ENCODE measurements at places on chromosomes 16 and 17. TPM values are rescaled to one million over a fixed set of nuclear protein-coding genes. Genes with fewer than 3 reads are reported as not detected.

- H3K27me3 ChIP-seq: no peaks in the 10 kb centered on the region
- H3K27ac ChIP-seq: no peak overlapping the region
- no peaks in the 10 kb centered on the region for H3K36me3 ChIP-seq
- no peaks in the 10 kb centered on the region for H3K4me1 ChIP-seq
- H3K4me3 ChIP-seq: no peak overlapping the region
Observed at GRCh38 chr17:3986939-3987335, 22.7 kb upstream of the ATP2A3 start.

GRCh38 chr17:81656835-81657234 is 493 bp upstream of the PDE6G start:
- H3K4me1 ChIP-seq: peaks cover 13% of the 10 kb centered on the region
- H3K27ac ChIP-seq: no peak overlapping the region
- no peaks in the 10 kb centered on the region for H3K36me3 ChIP-seq

DNA sequence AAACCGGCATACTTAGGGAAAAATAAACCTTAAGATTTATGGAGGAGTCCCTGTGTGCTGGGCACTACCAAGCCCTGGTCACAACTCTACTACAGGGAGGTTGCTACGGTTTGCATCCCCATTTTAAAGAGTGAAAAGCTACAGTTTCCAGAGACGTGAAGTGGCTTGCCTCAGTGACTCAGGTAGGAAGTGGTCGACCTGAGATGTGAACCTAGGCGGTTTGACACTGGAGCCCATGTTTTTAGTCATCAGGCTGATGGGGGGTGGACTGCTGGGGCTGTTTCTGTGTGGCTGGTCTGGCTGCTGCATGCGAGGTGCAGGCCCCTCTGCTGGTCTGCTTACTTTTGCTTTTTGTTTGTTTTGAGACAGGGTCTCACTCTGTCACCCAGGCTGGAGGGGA is 6.6 kb downstream of the COX6A2 start:
- peaks cover under 1% of the 10 kb centered on the region for H3K27me3 ChIP-seq
- no peak for DNase-seq
- no peak overlapping the region for H3K4me3 ChIP-seq
- no peaks in the 10 kb centered on the region for H3K4me1 ChIP-seq
- H3K36me3 ChIP-seq: no peaks in the 10 kb centered on the region
- no peak overlapping the region for H3K27ac ChIP-seq

- peak overlapping the region; percentile 85 for H3K4me3 ChIP-seq
- H3K36me3 ChIP-seq: no peaks in the 10 kb centered on the region
- peak; percentile 48 for DNase-seq
Observed at GRCh38 chr17:79024901-79025737, 1.1 kb downstream of the C1QTNF1 start.

- H3K4me3 ChIP-seq: no peak overlapping the region
- no peaks in the 10 kb centered on the region for H3K4me1 ChIP-seq
- H3K36me3 ChIP-seq: no peaks in the 10 kb centered on the region
- no peak for DNase-seq
- peaks cover 31% of the 10 kb centered on the region for H3K27me3 ChIP-seq
- H3K27ac ChIP-seq: no peak overlapping the region
Observed at GRCh38 chr17:7652388-7653356, 1.9 kb downstream of the ATP1B2 start.

Gene CCDC102A
- total RNA-seq: 9.8 TPM

DNA sequence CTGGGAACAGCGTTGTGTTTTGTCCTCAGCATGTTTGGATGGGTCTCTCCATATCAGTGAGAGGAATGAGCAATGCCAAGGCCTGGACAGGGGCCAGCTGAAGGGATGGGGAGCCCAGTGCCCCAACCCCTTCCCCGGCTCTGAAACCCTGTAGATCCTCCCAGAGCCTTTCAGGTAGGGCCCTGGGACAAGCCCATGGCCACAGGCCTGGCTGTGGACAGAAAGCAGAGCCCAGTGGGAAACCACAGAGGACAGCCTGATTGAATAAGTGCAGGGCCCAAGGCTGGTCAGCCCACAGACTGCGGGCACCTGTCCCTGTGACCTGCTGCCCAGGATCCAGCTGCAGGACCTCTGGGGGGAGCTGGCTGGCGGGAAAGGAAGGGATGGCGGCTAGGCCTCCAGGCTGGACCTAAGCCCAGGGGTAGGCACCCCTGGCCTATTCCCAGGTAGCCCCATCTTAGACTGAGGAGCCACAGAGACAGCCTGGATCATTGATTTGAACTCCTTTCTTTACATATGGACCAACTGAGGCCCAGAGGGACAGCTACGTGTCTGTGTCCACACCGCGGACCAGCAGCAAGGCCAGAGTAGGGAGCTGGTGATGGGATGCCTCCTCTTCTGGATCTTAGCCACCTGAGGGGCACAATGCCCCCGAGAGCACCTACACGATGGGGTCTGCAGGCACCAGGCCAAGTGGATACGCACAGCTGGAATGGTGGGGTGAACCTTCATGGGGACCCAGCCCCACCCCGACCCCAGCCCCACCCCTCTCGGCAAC is 1.3 kb downstream of the CCDC102A start:
- H3K27me3 ChIP-seq: peaks cover 1% of the 10 kb centered on the region
- H3K36me3 ChIP-seq: no peaks in the 10 kb centered on the region
- no peaks in the 10 kb centered on the region for H3K4me1 ChIP-seq
- DNase-seq: peak; percentile 51
- peak overlapping the region; percentile 86 for H3K4me3 ChIP-seq

Gene AKAP1
- 13.8 TPM for total RNA-seq

Gene CHST6
- total RNA-seq: 13.5 TPM

DNA sequence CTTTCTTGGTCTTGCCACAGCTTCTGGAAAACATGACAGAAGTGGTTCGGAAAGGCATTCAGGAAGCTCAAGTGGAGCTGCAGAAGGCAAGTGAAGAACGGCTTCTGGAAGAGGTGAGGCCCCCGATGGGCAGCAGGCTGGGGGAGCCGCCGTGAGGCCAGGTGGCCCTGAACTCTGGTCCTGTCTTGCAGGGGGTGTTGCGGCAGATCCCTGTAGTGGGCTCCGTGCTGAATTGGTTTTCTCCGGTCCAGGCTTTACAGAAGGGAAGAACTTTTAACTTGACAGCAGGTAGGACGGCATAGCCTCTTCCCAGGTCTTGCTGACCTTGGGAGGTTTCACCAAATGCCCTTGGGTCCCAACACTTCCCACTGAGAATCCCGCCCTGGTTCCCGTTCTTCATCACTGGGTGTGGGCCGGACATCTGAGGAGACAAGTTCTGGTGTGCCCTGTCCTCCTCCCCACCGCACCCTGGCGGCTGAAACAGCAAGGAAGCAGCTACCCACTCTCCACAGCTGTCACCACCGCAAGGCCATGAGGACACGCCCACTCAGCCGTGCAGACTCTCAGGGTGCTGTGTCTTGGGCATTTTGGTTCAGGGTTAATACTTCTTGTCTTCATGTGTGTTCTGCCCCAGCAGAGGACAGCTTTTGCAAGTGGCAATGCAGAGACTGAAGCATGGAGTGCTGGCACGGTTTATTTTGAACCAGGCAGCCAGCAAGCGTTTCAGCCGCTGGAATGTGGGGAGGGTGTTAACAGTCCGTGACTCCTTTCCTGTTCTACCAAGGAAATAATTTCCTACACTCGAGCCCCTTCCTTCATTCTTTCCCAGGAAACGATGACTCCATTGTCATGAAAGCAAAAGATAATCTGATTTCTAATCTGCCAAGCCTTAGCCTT is 21.4 kb downstream of the NTAN1 start:
- H3K27me3 ChIP-seq: no peaks in the 10 kb centered on the region
- H3K36me3 ChIP-seq: peaks cover 84% of the 10 kb centered on the region
- H3K4me3 ChIP-seq: no peak overlapping the region
- H3K27ac ChIP-seq: no peak overlapping the region
- DNase-seq: no peak

DNA sequence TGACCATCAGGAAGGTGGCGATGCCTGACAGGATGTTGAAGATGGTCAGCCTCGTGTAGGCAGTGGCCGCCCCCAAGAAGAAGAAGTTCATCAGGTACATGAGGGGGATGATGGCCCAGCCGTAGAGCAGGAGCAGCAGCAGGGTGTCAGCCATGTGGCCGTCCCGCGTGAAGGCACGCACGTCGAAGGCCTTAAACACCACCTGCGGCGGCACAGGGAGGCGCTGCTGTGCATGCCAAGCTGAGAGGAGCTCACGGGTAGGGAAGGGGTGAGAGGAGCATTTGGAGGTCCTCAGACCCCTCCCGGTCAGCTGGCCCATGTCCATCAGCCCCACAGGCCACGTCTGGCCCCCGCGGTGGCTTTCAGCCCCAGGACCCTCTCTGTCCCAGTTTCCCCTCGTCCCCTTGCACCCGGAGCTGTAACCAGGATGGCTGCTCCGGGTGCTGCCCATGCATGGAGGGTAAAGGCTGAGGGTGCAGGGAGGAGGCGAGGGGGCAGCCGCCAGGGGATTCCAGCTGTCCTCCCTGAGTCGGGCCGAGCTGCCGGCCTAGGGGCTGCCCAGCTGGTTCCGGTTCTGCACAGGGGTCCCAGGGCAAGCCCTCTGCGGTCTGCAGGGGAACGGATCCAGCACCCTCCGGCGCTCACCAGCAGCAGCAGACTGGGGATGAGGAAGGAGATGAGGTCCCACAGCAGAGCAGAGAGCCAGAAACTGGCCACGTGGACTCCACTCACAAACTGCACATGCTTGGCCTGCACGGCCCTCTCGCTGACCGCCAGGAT is 17.1 kb upstream of the RNPS1 start:
- H3K27ac ChIP-seq: no peak overlapping the region
- H3K36me3 ChIP-seq: no peaks in the 10 kb centered on the region
- H3K4me1 ChIP-seq: no peaks in the 10 kb centered on the region
- no peak overlapping the region for H3K4me3 ChIP-seq
- no peaks in the 10 kb centered on the region for H3K27me3 ChIP-seq

DNA sequence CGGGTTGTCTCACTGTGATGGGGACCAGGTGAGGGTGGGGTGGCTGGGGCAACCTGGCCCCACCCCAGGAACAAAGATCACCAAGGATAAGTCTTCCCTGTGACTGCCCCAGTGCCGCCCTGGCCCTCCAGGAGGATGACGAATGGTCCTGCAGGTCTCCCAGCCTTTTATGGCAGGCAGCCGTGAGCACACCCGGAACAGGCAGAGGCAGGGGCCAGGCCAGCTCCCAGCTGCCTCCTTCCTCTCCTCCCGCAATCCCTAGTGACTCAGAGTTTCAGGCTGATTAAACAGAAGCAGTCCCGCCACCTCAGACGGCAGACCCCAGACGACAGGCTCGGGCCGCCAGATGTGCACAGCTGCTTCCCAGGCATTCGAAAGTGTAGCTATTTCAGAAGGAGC is 13.3 kb downstream of the JUP start:
- DNase-seq: peak; percentile 81
- no peak overlapping the region for H3K4me3 ChIP-seq
- no peaks in the 10 kb centered on the region for H3K27me3 ChIP-seq
- H3K4me1 ChIP-seq: peaks cover 11% of the 10 kb centered on the region
- H3K27ac ChIP-seq: peak overlapping the region; percentile 4
- peaks cover 77% of the 10 kb centered on the region for H3K36me3 ChIP-seq

DNA sequence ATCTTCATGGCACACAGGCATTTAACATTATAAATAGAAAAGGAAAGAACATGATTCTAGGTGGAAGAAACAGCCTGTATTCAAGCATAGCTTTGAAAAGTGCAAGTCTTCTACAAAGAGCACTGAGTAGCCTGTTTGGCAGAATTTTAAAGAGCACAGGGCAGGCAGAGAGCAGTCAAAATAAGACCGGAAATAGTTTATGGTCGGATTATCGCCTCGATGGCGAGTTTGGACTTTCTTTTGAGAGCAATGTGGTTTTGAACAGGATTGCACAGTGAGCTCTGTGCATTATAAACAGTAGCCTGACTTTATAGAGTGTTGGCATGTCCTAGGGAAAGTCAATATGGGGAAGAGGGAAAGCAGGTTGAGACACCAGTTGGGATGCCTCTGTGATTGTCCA is 6.2 kb upstream of the TMEM100 start:
- H3K4me3 ChIP-seq: no peak overlapping the region
- no peak overlapping the region for H3K27ac ChIP-seq
- no peaks in the 10 kb centered on the region for H3K36me3 ChIP-seq
- DNase-seq: no peak
- H3K4me1 ChIP-seq: peaks cover 12% of the 10 kb centered on the region
- no peaks in the 10 kb centered on the region for H3K27me3 ChIP-seq

DNA sequence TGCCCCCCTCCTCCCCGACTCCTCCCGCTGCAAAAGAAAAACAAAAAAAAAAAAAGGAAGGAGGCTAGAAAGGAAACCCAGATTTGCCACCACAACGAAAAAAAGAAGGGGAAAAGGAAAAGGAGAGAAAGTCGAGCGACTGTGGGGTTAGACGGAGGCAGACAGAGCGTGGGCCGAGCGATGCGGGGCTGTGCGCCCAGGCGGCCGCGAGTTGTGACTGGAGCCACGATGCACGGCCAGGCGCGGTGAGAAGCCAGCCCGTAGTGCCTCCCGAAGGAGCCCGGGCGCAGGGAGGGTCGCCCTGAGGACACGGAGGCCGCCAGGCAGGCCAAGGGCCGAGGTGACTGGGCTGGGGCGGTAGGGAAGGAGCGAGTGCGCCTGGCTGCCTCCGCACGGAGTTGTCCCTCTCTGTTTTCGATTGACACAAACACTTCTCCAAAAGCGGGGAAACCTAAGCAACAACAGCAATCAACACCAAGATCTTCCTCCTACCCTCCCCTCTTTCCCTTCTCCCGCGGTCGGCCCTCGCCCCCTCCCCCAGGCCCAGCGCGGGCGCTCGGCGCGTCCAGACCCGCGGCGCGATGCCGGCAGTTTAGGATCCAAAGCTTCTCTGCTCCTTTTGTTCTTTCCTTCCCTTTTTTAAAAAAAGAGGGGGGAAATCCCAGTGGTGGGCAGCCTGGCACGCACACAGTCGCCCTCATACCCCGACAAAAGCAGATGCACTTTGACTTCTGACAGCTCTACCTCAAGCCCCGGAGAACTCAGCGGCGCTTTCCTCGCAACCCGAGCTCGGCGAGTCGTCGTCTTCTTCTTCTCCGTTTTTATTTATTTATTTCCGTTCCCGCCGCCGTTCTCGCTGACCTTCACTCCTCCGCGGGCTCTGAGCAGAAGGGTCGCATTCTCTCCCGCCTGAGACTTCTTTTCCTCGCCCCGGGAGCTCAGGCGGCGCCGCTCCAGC is at the start of gene LHX1:
LHX1 (plus strand) TSS at position 475 of the 958 bp plus-strand sequence. CDS start 723 bp downstream, outside the sequence.
- DNase-seq: peak; percentile 86
- H3K4me3 ChIP-seq: peak within 1 kb of the TSS; percentile 99
- peaks cover 80% of the 10 kb centered on the region for H3K27me3 ChIP-seq
- peaks cover 18% of the 10 kb centered on the region for H3K4me1 ChIP-seq

- peak overlapping the region; percentile 32 for H3K27ac ChIP-seq
- DNase-seq: no peak
- H3K36me3 ChIP-seq: peaks cover 5% of the 10 kb centered on the region
Observed at GRCh38 chr17:1966274-1967086, 58.7 kb downstream of the RTN4RL1 start.

GRCh38 chr17:82475458-82475857 is 16.9 kb downstream of the NARF start:
- H3K4me1 ChIP-seq: no peaks in the 10 kb centered on the region
- H3K4me3 ChIP-seq: no peak overlapping the region
- H3K36me3 ChIP-seq: peaks cover 31% of the 10 kb centered on the region
- no peak overlapping the region for H3K27ac ChIP-seq
- no peaks in the 10 kb centered on the region for H3K27me3 ChIP-seq

GRCh38 chr17:80765241-80765961 is 220.8 kb downstream of the RPTOR start:
- no peaks in the 10 kb centered on the region for H3K27me3 ChIP-seq
- peak; percentile 46 for DNase-seq
- no peak overlapping the region for H3K4me3 ChIP-seq
- H3K4me1 ChIP-seq: no peaks in the 10 kb centered on the region
- H3K36me3 ChIP-seq: no peaks in the 10 kb centered on the region

All from endodermal cell (in vitro differentiated cells).